ENCODE measurements at places on chromosomes 13 and 19.

DNA sequence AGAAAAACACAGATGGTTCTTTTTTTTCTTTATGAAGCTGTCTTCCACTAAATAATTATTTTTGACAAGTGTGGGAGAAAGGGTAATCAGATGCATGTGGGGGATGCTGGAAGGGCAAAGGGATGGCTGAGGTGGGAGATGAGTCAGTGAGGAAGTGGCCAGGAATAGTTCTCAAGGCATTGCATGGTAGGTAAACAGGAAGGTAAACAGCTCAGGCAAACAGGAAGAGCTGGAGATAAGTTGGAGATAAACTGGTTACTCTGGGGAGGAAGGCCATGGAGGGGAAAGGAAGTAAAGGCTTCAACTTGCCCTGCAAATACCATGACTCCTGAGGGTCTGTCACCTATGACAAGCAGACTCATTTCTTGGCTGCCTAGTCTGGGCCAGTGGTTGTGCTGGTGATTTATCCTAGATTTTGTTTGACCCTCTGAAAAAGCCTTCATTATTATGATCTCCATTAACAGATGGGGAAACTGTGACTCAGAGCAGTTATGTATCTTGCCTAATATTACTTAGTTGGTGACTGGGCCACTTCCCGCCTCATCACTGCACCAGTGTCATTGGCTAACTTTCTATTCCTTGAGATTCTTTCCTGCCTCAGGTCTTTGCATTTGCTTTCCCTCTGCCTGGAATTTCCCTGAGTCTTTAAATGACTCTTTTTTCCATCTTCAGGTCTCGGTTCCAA lies 17.1 kb downstream of the ACTL9 start:
- no peak for DNase-seq

DNA sequence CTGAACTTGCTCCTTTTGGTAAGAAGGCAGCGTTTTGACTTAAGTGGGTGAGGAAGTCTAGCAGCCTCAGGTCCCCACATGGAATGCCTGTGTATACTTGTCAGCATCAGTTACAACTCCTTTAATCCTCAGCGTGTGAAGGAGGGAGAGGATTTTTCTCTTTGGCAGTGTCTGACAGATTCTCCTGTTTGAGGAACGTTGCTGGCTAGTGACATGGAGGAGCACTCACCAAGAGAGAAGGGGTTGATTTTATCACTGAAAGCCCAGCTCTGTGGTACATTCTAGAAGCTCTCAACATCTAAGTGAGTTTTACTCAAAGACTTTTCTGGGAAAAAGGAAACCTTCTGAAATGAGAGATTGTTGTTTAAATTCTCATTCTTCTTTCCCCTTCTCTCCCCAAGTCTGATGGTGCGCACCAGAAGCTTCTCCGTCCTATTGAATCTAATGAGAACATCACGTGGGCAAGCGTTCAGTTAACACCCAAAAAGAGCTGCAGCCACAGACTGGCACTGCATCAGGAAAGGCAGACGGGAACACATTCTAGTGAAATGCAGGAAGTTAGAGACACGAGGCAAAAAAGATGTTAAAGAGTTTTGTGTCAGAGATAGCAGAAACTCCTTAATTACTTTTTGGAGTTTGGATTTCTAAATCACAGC lies 58.2 kb downstream of the GJA3 start:
- DNase-seq = no peak

DNA sequence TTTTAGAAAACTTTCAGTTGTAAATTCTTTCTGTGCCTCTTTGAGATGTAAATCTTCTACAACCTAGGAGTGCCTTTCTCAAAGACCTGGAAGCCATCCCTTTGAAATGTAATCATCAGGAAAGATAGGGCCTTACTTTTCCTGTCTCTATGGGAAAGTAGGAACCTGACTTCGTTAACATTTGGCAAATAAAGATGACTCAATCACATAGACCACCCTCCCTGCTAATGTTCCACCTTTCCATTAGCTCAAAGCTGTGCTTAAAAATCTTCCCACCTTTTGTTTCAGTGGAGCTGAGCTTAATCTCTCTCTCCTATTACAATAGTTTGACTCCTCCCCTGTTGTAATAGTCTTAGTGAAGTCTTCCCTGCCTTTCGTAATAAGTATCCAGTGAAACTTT lies 247.7 kb downstream of the OLFM4 start:
- no peak for DNase-seq

DNA sequence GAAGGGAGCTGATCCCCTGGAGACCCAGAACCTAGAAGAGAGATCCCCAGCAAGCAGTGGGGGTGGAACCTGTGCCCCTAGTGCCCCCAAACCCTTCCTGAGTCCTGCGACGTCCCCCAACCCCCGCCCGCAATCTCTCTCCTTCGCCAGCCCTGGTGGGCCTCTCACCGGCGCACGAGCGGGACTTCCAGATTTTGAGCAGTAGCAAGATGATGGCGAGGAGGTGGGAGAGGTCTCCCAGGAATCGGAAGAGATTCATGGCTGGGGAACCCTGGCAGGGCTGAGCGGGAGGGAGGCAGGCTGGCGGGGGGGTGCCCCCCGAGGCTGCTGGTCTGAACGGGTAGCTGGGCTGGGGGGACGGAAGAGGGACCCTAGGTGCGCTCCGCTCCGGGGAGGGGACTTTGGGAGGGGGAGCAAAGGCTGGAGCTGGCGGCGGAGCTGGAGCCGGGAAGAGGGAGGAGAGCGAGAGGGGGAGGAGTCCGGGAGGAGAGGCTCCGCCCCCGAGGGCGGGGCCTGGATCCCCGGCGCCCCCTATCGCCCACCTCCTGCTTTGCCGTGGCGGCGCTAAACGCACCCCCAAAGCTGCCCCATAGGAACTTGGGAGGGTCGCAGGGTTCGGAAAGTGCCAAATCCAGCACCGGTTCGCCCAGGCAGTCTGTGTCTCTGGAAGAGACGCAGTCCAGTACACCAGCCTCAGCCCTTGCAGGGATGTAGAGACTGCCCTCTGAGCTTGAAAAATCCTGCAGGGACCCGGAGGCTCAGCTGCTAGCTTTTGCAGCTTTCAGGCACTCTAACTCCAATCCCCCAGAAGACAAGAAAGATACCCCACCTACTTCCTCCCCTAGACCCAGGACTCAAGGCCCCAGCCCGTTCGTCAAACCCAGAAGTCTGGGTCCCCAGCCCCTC lies at the start of gene KDELR1:
Gene KDELR1, minus strand, starts transcription at position 452 of the 906 bp plus-strand sequence. Its CDS starts 193 bp downstream, at position 259.
- DNase-seq = peak; percentile 73

DNA sequence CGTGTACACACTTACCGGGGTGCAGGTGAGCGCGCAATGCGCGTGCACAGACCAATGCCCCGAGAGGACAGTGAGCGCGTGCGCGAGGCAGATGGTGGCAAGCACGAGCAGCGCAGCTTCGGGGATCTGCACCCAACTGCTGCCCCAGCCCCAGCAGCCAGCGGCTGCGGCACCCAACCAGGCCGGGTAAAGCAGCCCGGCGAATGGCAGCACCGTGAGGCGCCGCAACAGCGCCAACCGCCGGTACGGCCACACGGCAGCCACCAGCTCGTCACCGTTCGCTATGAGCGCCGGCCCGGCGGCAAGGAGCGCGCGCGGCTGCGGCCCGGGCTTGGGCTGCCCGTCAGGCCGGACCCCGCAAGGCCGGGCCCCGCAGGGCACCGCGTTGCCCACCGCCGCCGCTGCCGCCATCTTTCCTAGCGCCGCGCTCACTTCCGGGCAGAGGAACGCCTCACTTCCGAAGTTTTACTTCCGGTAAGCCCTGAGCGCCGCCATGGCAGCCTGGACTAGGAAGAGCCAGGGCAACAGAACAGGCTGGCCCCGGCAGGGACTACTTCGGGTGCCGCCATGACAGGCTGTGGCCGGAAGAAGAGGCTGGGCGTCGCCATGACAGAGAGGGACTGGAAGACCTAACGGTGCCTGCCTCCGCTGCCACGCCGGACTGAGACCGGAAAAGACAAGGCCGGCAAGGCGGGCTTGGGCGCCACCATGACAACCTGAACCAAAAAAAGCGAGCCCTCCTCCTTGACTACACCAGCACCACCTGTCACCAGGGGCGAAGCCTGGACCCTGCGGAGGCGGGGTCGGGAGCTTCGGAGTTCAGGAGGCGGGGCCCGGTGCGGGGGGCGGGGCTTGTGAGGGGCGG lies at the start of gene ATP13A1:
Gene ATP13A1, minus strand, starts transcription at position 421 of the 865 bp plus-strand sequence. Its CDS starts 10 bp downstream, at position 411.
- DNase-seq = peak; percentile 98

DNA sequence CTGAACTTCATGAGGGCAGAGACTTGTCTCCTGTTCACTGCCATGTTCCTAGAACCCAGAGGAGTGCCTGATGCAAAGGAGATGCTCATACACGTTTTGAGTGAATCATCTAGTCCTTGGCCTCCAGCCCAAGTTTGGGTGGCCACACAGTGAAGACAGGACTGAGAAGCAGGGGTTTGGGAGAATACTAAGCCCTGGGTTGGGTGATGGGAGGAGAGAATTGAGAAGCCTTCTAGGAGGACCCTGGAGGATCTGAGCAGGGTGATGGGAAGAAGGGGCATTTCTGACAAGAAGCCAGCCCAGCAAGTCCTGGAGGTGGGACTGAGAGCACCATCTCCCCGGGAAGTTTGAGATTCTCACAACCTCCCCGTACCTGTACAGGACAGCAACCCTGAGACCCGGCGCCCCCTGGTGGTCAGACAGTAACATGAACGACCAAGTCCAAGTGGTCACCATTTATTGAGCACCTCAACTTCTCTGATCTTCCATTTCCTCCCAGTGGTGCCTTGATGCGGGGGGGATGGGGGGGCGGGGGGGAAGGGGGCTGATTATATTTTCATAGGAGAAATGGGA lies 11.0 kb downstream of the CTU1 start:
- peak; percentile 71 for DNase-seq

GRCh38 chr19:11721681-11722080 lies 17.1 kb downstream of the ZNF823 start:
- DNase-seq = no peak

DNA sequence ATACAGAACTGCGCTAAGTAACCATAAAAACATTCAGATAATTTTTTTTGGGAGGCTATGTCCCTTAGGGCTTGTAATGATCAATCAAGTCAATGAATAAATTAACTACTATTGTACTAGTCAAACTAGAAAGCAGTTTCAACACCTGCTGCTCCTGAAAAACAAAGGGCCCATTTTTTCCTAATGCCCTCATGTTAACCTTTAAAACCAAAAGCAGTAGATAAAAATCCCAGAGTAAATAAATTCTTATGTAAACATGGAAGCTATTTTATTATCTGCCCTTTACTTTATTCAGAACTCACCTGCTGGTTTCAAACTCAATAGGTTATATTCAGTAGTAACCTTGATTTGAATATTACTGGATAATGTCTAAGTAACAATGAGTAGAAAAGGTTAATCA lies 159.5 kb upstream of the STARD13 start:
- DNase-seq = no peak

DNA sequence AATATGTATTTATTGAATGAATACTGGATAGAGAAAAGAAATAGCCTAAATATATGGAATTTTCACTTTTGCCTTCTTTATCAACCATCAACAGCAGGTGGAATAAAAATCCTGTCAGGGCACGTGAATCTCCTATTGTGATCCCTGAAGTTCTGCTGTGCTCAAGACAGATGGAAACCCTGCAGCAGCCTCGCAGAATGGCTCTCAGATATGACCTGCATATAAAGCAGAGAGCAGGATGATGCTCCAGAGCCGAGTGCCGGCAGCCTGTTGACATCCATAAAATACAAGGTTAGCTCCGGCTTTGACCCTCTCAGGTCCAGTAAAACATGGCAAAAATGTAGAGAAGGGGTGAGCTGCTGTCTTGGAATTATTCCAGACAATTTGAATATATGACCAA lies 659.3 kb downstream of the DIAPH3 start:
- DNase-seq = no peak

- no peak for DNase-seq
These were observed 82.7 kb upstream of the PCDH8 start for GRCh38 chr13:52931131-52931530.

GRCh38 chr13:43263047-43263446 lies 239.7 kb downstream of the DNAJC15 start:
- DNase-seq = no peak

GRCh38 chr13:98476538-98476966 lies 100.4 kb downstream of the STK24 start:
- peak; percentile 88 for DNase-seq

DNA sequence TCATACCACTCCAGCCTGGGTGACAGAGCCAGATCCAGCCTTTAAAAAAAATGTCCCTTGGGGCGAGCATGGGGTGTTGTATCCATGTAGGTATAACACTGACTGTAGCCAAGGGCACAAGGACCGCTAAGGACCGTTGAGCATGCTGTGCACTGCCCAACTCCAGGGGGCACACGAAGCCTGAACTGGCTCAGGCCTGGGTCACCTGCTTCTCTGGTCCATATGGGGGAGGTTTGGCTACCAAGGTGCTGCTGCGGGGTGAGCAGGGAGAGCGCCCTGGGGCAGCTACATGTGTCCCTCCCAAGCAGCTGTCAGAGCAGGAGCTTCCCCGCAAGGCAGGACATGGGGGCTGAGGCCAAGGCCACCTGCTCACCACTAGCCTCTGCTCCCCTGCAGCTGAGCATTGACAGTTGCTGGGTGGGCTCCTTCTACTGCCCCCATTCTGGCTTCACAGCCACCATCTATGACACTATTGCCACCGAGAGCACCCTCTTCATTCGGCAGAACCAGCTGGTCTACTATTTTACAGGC lies 16.3 kb downstream of the CATSPERG start:
- DNase-seq = no peak

GRCh38 chr13:48761256-48761655 lies 107.5 kb downstream of the CYSLTR2 start:
- DNase-seq = no peak

DNA sequence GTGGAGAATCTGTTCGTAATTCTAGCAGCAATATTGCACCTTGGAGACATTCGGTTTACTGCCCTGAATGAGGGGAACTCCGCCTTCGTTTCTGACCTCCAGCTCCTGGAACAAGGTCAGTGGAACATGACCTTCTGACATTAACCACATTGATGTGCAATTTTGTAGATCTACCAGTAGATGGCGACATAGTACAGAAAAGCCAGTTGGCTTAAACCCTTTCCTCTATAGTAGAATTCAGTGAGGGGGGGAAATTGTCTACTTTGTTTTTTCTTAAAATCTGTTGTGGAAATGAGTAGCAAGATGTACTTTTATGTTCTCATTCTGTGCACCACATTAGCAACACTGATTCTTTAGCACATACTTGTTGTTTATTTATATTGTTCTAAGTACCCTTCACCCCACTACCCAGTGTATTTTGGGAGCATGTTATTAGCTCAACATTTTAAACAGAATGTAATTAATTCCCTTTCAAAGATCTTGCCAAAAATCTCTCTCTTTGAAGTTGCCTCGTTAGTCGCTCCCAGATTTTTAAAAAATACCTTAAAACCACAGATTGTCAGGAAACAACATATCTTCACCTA lies 332.2 kb downstream of the MYO16 start:
- peak; percentile 60 for DNase-seq

Data from fibroblast of upper back skin (primary cell).